Thoracic aorta (tissue), 2 donors: ENCODE measurements at places on chromosomes 12 and 14. TPM values are rescaled to one million over a fixed set of nuclear protein-coding genes. Genes with fewer than 3 reads are reported as not detected.
A peak's percentile ranks its signal among the peaks of the same experiment; 100 is the strongest.

Gene TGM1
- 0.21 TPM for total RNA-seq

Gene ESR2
- 0.27 TPM for total RNA-seq

GRCh38 chr12:62301799-62302133 is 41.6 kb downstream of the USP15 start:
- peaks cover 13% of the 10 kb centered on the region for H3K36me3 ChIP-seq
- no peaks in the 10 kb centered on the region for H3K4me1 ChIP-seq
- H3K27me3 ChIP-seq, result no peaks in the 10 kb centered on the region
- H3K4me3 ChIP-seq, result no peak overlapping the region

DNA sequence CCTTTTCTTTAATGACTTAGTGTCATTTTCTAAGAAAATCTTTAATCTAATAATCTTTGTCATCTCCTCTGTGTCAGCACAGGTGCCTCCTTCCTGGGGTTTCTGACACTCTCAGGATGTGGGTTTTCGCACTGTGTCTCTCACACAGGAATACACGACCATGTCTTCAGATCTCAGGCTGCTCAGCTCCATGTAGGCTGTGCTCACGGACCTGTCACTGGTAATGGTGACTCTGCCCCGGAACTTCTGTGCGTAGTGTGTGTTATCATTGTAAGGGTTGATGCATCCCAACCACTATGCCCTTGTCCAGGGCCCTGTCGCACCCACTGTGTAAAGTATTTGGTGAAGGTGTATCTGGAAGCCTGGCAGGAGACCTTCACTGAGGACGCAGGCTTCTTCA is 647.8 kb downstream of the TMEM121 start:
- H3K4me1 ChIP-seq, result no peaks in the 10 kb centered on the region
- no peak overlapping the region for H3K27ac ChIP-seq
- no peaks in the 10 kb centered on the region for H3K27me3 ChIP-seq
- no peak overlapping the region for H3K4me3 ChIP-seq

DNA sequence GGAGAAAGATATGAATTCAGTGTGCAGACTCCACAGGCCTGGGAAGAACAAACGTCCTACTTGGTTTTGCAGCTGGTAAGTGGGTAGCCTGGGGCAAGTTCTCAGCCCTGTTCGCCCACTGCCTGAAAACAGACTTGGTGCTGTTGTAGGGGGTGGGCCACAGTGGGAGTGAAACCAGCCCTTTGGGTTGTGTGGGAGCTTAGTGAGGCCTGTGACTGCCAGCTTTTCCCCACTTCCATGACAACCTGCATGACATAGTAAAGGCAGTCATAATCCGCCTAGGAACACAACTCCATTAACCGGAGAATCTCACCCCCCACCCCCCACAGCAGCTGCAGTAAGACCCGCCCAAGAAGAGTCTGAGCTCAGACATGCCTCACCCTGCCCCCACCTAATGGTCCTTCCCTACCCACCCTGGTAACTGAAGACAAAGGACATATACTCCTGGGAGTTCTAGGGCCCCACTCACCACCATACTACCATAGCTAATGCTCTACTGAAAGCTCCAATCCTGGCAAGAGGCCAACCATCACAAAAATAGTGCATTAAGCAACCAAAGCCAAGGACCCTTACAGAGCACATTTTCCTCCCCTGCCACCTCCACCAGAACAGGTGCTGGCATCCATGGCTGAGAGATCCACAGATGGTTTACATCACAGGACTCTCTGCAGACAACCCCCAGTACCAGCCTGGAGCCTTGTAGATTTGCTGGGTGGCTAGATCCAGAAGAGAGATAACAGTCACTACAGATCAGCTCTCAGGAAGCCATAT is 39.8 kb upstream of the LMNTD1 start:
- no peaks in the 10 kb centered on the region for H3K36me3 ChIP-seq
- H3K27ac ChIP-seq, result no peak overlapping the region
- DNase-seq, result no peak
- H3K4me1 ChIP-seq, result no peaks in the 10 kb centered on the region
- H3K4me3 ChIP-seq, result no peak overlapping the region

DNA sequence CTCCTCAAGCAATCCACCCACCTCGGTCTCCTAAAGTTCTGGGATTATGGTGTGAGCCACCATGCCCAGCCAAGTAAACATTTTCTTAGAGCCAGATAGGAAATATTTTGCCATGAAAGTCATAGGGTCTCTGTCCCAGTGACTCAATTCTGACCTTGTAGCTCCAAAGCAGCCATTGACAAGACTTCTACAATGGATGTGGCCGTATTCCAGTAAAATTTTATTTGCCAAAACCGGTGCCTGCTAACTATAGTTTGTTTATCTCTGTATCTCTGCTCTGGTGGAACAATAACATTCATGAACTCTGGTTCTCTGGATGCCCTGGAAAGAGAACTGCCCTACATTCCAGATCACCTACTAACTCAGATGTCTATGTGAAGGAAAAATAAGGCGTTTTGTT is 54.6 kb upstream of the USP44 start:
- no peaks in the 10 kb centered on the region for H3K27me3 ChIP-seq
- no peaks in the 10 kb centered on the region for H3K36me3 ChIP-seq
- H3K27ac ChIP-seq, result peak overlapping the region; percentile 58
- H3K4me3 ChIP-seq, result no peak overlapping the region

GRCh38 chr14:61530896-61531295 is 164.4 kb upstream of the HIF1A start:
- no peaks in the 10 kb centered on the region for H3K27me3 ChIP-seq
- no peak overlapping the region for H3K4me3 ChIP-seq
- no peaks in the 10 kb centered on the region for H3K36me3 ChIP-seq
